Esophagus squamous epithelium (tissue), 5 donors: ENCODE measurements at places on chromosomes 3 and 15. TPM values are rescaled to one million over a fixed set of nuclear protein-coding genes. Genes with fewer than 3 reads are reported as not detected.
A peak's percentile ranks its signal among the peaks of the same experiment; 100 is the strongest.

BSN gene
- 0.19 TPM for total RNA-seq

DNA sequence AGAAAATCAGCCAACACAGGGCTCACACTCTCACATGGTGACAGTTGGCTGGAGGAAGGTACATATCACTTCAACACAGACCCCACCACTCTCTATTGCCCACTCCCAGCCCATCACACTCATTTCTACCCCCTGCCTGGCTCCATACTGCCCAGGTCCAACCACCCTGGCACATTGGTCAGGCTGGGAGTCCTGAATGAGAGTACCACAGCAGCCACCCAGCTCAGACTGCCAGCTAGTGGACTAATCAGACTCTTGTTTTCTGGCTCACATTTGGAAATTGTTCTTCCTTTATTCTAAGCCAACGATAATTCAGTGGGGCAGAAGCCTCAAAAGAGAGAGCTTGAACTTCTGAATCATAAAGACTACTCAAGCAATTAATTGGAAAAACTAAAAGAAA, 20.0 kb downstream of the MRPL46 start:
- no peak overlapping the region for H3K4me3 ChIP-seq
- no peaks in the 10 kb centered on the region for H3K36me3 ChIP-seq
- DNase-seq, result no peak
- no peak overlapping the region for H3K27ac ChIP-seq

CFAP100 gene
- not detected for total RNA-seq

GRCh38 chr3:29521751-29522150, 240.9 kb downstream of the RBMS3 start:
- no peak overlapping the region for H3K27ac ChIP-seq
- no peaks in the 10 kb centered on the region for H3K27me3 ChIP-seq
- no peak for DNase-seq
- no peak overlapping the region for H3K4me3 ChIP-seq
- H3K4me1 ChIP-seq, result no peaks in the 10 kb centered on the region

DNA sequence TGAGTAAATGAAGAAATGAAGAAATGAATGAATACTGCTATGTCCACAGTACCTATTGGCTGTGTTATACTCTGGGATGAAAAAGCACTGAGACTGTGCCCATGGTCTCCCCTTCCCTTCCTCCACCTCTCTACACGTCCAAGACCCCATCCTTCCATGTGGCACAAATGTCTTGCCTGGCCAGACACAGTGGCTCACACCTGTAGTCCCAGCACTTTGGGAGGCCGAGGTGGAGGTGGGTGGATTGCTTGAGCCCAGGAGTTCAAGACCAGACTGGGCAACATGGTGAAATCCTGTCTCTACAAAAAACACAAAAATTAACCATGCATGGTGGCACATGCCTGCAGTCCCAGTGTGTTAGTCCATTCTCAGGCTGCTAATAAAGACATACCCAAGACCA, 200.1 kb downstream of the FAM43A start:
- H3K4me1 ChIP-seq, result peaks cover 4% of the 10 kb centered on the region
- no peaks in the 10 kb centered on the region for H3K36me3 ChIP-seq
- H3K27ac ChIP-seq, result no peak overlapping the region
- no peaks in the 10 kb centered on the region for H3K27me3 ChIP-seq

GRCh38 chr3:185680231-185680630, 94.1 kb downstream of the SENP2 start:
- H3K27me3 ChIP-seq, result no peaks in the 10 kb centered on the region
- H3K4me1 ChIP-seq, result no peaks in the 10 kb centered on the region
- no peak for DNase-seq
- no peaks in the 10 kb centered on the region for H3K36me3 ChIP-seq
- no peak overlapping the region for H3K27ac ChIP-seq

DNA sequence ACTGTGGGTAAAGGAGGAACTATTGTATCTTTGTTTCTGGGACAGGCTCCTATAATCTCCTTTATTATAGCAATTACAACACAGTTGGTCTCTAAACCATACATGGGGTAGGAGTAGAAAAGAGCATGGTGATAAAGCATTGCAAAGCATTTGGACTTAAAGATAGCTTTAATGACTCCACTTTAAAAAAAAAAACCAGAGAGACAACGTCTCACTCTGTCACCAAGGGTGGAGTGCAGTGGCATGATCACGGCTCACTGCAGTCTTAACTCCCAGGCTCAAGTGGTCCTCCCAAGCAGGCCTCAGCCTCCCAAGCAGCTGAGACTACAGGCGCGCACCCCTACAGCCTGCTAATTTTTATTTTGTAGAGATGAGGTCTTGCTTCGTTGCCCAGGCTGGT, 68.2 kb downstream of the DENND4A start:
- DNase-seq, result no peak
- no peaks in the 10 kb centered on the region for H3K27me3 ChIP-seq
- H3K4me1 ChIP-seq, result no peaks in the 10 kb centered on the region
- no peak overlapping the region for H3K27ac ChIP-seq
- no peak overlapping the region for H3K4me3 ChIP-seq
- H3K36me3 ChIP-seq, result peaks cover 97% of the 10 kb centered on the region

GRCh38 chr3:134249296-134249841, 1.3 kb downstream of the RYK start:
- no peak for DNase-seq
- peak overlapping the region; percentile 92 for H3K27ac ChIP-seq
- peak overlapping the region; percentile 95 for H3K4me3 ChIP-seq
- peaks cover 30% of the 10 kb centered on the region for H3K4me1 ChIP-seq
- no peaks in the 10 kb centered on the region for H3K27me3 ChIP-seq
- H3K36me3 ChIP-seq, result no peaks in the 10 kb centered on the region
